ENCODE measurements at places on chromosomes 16 and 17.

DNA sequence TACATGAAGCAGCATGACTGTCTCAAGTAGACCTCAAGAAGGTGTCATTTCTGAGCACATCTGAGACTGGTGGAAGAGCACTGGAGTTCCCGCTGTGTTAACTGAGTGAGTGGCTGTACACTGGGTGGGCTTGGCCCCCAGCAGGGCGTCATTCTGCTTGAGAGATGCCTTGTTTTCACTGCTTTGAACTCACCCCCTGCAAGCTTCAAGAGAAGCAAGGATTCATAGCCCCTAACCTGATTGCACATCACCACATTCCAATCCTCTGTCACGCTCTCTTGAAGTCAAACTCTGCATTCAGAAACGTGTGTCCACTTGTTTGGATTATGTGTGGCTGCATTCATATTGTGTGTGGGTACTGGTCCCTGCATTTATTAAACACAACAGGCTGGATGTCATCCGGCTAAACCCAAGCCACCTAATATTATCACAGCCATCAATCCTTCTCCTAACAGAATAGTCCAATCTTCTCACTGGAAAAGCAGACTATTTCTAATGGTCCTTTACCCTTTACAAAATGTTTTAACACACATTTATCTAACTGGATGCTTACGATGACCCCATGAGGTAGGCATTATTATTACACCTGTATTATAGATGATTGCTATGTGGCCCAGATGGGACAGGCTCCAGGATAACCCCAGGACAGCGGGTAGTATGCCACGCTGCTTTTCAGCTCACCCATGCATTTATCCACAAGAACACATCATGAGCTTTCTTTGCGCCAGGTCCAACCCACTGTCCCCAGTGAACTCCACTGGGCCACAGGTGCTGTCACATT is 76.3 kb downstream of the USP31 start:
- DNase-seq: no peak

DNA sequence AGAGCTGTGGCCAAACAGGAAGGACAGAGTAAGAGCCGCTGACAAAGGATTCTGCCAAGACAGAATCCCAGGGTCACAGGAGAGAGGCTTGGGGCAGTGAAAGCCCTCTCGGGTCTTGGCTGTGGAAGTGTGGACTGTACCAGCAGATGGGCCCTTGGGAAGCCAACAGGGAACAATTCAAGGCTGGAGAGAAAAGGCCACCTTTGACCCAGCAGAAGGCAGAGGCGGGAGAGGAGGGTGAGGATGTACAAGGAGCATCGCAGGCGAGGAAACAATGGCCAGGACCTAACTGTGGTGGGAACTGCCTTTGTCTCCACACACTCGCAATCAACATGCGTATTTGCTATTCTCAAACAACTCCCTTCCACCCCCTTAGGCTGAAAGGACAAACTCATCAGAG is 15.7 kb downstream of the CARHSP1 start:
- no peak for DNase-seq

DNA sequence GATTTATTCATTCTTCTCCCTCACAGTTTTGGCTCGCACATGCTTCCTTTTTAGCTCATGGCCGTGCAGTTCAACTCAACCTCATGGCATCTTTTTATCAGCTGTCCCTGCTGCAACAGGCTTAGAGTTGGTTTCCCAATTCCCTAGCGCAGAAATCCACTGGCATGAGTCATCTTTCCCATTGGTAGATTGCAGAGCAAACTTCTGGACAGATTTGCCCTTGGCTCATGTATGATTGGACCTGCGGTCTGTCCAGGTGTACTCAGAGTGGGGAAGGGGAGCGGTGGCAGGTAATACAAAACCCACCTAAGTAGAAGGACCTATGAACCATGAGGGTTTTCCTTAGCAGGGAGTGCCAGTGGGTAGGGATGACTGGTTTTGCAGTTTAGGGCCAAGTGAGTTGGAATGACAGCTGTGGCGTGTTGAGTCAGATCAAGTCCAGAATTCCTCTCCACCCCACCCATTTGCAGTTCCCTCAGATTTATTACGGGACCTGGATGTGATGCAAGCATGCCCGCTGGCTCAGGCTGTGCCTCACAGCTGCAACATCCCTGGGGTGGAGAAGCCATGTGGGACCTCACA is 584.7 kb downstream of the WWOX start:
- peak; percentile 85 for DNase-seq

- no peak for DNase-seq
These were observed 4.5 kb upstream of the RAI1 start for GRCh38 chr17:17676752-17677151.

GRCh38 chr17:42107124-42107523 is 5.4 kb downstream of the DHX58 start:
- DNase-seq: no peak

- DNase-seq: no peak
These were observed 1.5 kb upstream of the NPTX1 start for GRCh38 chr17:80477647-80478478.

GRCh38 chr16:30645727-30646126 is 5.0 kb upstream of the PRR14 start:
- DNase-seq: no peak

DNA sequence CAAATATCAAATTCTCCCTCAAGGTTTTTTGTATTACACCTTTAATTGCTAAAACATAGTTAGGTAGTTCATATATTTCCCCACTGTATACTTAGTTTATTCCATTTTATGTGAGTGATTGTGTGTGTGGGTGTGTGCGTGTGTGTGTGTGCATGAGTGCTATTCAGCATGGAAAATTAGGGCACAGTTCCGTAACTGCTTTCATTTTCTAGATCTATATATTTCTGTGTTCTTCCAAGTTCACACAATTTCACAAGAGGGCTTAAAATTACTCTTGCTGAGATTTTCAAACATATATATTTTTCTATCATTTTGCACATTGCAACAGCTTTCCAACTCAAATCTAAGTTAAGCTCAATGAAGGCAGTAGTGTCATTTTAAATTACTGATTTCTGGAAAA is 782.9 kb upstream of the SOX9 start:
- DNase-seq: no peak

GRCh38 chr16:4611337-4612021 is 3.2 kb downstream of the UBALD1 start:
- DNase-seq: no peak

DNA sequence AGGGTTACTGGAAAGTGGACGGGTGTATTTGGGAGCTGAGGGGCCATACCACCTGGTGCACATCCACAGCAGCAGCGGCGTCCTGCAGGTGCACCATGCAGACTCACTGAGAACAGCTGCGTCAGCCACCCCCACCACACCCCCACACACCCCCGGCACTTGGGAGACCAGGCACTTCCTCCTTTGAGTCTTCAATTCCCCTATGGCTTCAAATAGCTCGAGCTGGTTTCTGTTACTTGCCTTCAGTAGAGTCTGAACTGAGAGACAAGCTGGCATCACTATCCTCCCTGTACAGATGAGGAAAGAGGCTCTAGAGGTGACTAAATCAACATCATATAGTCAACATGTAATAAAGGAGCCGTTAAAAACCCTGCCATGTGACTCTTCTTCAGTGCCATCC is 15.4 kb downstream of the CUEDC1 start:
- DNase-seq: no peak

DNA sequence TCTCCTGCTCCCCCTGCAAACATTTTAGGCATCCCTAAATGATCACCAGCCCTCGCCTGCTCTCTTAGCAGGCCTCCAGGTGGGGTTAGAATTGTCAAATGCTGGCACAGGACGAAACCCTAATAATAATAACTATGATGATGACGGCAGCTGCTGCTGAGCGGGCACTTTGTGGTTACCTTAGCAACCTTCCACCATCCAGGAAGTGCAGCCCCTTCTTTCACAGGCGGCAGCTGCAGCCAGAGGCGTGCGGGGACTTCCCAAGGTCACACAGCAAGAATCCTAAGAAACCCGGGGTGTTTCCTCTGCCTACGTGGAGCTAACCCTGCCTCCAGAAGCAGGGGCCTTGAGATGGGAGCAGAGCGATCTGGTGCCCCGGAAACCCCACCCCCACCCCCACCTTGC is 22.4 kb upstream of the EIF1 start:
- DNase-seq: peak; percentile 36

DNA sequence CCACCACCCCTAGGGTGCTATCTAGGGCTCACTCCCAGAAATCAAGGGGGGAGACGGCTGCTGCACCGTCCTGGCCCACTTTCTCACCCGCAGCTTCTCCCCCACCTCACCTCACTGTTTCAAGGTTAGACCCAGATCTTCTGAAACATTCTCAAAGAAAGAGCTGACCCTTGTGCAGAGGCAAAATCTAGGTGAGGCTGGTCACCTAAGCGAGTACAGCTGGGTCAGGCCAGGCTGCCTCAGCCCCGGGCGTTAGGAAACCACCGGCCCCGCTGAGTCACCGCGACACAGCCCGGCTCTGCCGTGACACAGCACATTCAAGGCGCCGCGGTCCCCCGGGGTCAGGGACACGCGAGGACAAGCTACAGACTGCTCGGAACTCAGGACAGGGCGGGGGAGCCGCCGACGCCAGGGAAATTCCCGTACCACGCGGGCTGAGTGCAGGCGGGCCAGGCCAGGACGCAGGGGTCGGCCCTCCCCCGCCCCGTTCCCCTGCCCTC is 27.1 kb downstream of the GNPTG start:
- DNase-seq: peak; percentile 66

DNA sequence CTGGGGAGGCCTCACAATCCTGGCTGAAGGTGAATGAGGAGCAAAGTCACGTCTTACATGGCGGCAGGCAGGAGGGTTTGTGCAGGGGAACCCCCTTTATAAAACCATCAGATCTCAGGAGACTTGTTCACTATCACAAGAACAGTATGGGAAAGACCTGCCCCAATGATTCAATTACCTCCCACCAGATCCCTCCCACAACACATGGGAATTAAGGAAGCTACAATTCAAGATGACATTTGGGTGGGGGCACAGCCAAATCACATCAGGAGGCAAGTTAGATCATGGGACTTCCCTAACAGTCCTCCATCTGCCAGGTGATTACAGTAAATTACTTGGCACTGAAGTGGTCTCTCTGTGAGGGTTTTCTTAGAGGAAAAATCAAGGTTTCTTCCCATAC is 5.3 kb downstream of the TMEM114 start:
- no peak for DNase-seq

All from uterus (tissue), 4 donors.